NCI-H774 (cell line): ENCODE measurements at places on chromosomes 7 and 10.

DNA sequence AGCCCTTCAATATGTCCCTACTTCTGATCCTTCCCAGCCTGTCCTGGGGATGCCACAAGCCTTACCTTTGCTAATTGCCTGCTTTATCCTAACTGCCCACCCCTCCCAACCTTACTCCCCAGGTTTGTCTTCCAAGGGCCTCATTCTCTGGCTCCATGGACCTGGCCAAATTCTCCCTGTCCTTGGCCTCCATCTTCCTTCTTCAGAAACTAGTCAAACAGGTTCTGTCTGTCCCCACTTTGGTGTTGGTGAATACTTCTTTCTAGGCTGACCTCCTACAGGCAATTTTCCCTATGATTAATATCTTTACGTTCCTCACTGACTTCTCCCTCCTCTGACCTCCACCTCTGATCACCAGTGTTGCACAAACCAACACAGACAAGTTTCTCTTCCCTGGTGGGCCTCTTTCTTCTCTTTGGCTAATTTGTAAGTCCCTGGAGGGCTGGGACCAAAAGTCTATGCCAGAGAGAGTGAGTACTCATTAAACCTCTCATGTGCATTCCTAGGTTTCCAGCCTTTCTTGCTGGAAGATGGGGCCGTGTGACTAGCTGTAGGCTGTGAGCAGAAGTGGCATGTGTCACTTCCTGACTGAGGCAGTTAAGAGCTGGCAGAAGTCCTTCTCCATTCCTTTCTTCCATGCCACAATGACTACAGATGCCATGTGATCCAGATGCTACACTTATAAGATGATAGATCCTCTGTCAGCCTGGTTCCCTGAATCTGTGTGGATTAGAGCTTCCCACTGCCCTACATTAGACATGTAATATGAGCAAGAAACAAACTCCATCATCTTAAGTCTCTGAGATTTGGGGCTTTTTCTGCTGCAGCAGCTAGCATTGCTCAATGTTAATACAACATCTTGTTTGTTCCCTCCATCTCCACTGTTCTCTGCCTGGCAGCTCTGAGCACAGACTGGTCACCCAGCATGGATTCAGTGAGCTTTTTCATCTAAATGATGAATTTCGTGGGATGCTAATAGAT, 382.7 kb downstream of the RPS24 start:
- no peak for DNase-seq

DNA sequence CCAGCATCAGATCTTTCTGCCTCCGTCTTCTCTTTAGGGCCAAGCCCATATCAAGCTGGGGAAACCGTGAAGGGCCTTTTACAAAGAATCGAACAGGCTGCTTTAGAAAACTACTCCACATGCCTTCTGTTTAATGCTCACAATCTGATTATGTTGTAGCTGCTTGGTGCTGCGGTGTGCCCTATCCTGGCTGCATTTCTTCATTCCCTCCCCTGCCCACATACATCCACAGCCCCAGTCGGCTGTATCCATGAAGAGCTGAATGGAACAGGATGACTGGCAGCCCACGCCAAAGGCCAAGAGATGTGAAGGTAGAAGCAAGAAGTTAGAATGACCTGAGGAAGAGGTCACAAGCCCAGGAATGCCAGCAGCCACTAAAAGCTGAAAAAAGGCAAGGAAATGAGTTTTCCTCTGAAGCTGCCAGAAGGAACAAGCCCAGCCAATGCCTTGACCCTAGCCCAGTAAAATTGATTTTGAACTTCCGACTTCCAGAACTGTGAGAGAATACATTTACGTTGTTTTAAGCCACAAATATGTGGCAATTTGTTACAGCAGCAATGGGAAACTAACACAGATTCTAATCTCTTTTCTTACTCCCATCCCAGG, 22.2 kb downstream of the TAS2R41 start:
- no peak for DNase-seq

- DNase-seq: no peak
Measured at GRCh38 chr7:22111661-22112060, 166.0 kb upstream of the CDCA7L start.

GRCh38 chr7:92709912-92710311, 119.7 kb upstream of the FAM133B start:
- DNase-seq: no peak

- DNase-seq: peak; percentile 90
Measured at GRCh38 chr7:150830937-150831336, 21.4 kb upstream of the AOC1 start.

- no peak for DNase-seq
Measured at GRCh38 chr7:158052381-158053060, 535.1 kb downstream of the PTPRN2 start.

GRCh38 chr10:111085690-111086353, 9.0 kb downstream of the ADRA2A start:
- DNase-seq: no peak

- DNase-seq: no peak
Measured at GRCh38 chr10:20287586-20287985, 471.4 kb downstream of the PLXDC2 start.

GRCh38 chr7:21352540-21353387, 75.1 kb upstream of the SP4 start:
- DNase-seq: no peak

DNA sequence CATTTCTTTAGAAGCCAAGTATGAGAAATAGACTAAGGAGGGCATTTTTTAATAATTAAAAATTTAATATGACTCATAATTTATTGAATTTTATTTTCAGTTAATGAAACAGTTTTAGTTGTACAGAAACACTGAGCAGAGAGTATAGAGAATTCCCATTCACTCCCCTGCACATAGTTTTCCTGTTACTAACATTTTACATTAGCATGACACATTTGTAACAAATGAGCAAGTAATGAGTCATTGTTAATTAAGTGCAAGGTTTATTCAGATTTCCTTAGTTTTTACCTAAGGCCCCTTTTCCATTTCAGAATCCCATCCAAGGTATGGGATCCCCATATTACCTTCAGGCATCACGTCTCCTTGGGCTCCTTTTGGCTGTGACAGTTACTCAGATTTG, 271.5 kb upstream of the FZD8 start:
- no peak for DNase-seq

GRCh38 chr7:207418-208129, 15.2 kb downstream of the FAM20C start:
- no peak for DNase-seq

GRCh38 chr10:18313626-18314025, 173.4 kb downstream of the CACNB2 start:
- DNase-seq: no peak

DNA sequence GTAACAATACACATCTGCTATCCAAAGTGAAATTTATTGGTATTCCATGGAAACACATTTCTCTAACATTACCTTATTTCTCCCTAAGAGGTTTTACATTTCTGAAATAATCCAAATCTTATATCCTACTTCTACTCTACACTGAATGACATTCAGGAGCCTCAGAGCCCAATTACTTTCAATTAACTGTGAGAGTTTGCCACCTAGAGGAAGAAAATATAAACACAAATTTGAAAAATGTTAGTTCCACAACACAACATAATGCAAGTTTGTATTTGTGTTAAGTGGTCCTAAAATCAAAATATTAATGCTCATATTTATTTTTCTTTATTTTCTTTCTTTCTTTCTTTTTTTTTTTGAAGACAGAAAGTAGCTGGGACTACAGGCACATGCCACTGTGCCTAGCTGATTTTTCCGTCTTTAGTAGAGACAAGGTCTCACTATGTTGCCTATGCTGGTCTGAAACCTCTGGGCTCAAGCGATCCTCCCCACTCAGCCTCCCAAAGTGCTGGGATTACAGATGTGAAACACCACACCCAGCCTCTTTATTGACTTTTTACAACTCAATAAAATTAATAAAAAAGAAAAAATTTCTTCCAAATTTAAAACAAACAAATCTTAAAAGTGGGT, 46.0 kb downstream of the ATAD1 start:
- DNase-seq: peak; percentile 6

GRCh38 chr10:3406556-3406955, 234.0 kb upstream of the PITRM1 start:
- no peak for DNase-seq

- DNase-seq: no peak
Measured at GRCh38 chr10:52621635-52622079, 150.9 kb downstream of the MBL2 start.

GRCh38 chr7:97373736-97374135, 256.2 kb downstream of the SDHAF3 start:
- no peak for DNase-seq

GRCh38 chr7:47803846-47804245, 144.4 kb downstream of the PKD1L1 start:
- peak; percentile 58 for DNase-seq

DNA sequence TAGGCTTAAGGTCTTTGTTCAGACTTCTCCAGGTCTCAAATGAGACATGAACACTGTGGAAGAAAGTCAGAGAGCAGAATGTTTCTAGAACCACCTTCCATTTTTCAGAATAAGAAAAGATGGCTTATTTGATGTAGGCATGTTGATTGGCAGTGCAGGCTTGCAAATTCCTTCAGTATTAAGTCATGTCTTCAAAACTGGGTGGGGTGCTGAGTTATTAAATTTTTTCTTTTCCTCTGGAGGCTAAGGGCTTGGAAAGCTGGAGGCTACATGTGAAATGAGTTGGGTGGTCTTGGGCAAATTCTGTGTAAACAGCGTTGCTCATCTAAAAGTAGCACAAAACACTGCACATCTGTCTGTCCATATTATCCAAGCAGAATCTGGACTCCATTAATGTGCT, 62.8 kb downstream of the PRTFDC1 start:
- DNase-seq: no peak

DNA sequence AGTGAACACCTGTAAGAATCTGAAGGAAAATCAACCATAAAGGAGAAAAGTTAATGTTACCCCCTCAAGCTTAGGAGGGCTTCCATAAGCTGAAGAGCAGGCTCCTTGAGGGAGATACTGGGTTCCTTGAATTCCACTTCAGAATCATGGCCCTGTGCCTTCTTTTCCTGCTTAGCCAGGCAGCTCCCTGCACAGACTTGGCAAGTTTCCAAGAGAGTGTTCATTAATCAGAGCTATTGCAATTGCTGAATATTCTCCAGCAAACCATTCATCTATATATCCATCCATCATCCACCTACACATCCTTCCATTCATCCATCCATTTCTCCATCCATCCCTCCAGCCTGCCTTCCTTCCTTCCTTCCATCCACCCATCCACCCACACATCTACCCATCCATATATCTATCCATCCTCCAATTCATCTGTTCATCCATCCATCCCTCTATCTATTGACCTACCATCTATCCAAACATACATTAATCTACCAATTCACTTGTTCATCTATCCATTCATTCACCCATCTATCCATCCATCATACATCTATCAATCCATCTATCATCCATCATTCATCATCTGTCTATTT, 574.4 kb downstream of the PTPRN2 start:
- no peak for DNase-seq

GRCh38 chr7:17971411-17971810, 31.1 kb upstream of the SNX13 start:
- no peak for DNase-seq

DNA sequence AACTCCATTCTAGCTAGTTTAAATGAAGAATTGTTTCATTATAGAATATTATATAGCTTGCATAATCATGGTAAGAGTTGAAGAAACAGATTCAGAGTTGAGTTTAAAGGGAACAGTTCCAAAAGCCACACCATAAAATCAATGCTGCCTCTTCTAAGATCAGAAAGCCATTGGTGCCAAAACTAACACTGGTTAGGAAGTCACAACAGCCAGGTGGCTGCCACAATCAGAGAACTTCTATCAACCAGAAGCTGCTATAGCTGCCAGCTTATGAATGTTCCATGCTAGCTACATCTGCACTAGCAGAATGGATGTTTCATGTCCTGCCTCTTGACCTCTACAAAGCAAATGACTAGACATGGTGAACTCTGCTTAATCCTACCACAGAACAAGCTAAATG, 583.1 kb upstream of the LRRN3 start:
- peak; percentile 27 for DNase-seq

- no peak for DNase-seq
Measured at GRCh38 chr7:117944886-117945285, 71.6 kb upstream of the CTTNBP2 start.

DNA sequence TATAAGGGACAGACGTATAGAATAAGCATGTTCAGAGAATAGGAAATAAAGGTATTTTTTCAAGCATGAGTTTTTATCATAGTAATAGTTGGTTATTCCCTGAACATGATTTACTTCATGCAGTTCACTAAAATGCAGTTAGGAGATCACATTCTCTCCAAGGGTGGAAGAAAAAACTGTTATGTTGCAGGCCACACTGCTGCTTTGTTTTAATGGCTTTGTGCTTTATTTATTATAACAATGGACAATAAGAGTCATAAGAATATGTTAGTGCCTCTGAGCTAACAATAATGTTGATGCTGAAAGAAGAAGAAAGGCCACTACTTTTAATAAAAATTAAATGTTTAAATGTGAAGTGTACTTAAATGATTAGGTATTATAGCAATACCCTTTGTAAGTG, 78.5 kb upstream of the GATAD1 start:
- no peak for DNase-seq

DNA sequence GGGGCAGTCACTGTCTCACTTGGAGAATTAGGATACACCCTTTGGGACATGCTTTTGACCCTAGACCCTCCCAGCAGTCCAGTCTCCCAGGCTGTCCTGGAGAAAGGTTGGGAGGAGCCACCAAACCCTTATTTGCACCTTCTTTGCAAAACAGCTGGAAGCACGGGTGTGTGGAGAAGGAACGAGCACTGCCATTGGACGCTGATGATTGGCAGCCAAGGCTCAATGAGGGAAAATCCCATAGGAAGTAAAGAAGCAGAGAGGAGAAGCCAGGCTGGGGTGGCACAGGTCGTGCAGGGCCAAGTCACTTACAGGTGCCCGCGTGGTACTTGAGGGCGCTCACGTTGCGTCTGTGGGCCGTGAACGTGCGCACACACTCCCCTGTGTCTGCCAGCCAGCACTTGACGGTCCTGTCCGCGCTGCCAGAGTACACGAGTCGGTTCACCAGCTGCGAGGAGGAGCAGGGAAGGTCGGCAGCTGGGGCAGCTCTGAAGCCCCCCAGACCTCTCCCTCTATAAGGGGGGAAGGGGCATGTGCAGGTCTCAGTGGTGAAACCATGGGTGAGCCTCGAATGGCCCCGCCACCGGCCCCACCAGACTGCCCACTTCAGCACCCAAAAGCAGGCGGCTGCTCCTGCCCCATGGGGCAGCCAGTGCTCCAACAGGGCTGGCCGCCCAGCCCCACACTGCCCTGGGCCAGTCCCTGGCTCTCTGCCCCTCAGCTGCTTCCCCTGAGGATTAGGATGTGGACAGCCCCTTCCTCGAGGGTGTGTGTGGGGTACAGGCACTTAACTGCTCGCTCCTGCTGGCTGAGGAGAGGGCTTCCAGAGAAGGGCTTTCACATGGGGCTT, 24.8 kb downstream of the WDR86 start:
- DNase-seq: no peak

DNA sequence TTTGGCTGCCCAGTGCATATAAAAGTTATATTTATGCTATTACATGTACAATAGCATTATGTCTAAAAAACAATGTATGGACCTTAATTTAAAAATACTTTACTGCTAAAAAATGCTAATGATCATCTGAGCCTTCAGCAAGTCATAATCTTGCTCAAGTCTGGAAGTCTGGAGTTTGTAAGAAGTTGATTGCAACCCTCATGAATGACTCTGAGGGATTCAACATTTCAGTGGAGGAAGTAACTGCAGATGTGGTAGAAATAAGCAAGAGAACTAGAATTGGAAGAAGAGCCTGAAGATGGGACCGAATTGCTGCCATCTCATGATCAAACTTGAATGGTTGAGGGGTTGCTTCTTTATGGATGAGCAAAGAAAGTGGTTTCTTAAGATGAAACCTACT, 13.0 kb upstream of the ADAMTS14 start:
- DNase-seq: no peak
